ENCODE measurements at places on chromosomes 5 and 9.

GRCh38 chr5:145025775-145026174 lies 809.4 kb downstream of the PRELID2 start:
- no peak for DNase-seq

- DNase-seq, result no peak
Measured at GRCh38 chr9:121696930-121697329, 45.5 kb downstream of the DAB2IP start.

DNA sequence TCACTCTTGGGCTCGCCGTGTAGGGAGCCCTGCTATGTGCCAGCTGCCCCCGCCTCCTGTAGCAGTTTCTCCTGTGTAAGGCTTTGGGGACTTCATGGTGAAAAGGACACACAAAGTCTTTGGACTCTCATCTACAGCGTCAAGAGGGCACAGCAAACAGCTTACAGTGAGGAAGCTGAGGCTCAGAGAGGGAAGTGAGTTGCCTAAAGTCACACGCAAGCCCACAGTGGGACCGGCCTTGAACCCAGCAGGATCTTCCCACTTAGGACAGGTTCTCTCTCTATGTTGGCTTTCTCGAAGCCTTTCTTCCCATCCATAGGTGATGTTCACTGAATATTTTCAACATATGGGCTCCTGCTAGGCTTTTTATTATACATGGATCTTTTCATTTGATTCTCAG lies 9.8 kb upstream of the PRRX2 start:
- no peak for DNase-seq

- DNase-seq, result no peak
Measured at GRCh38 chr9:76817489-76817888, 53.3 kb downstream of the PCA3 start.

GRCh38 chr9:129289131-129289731 lies 111.2 kb upstream of the IER5L start:
- no peak for DNase-seq

DNA sequence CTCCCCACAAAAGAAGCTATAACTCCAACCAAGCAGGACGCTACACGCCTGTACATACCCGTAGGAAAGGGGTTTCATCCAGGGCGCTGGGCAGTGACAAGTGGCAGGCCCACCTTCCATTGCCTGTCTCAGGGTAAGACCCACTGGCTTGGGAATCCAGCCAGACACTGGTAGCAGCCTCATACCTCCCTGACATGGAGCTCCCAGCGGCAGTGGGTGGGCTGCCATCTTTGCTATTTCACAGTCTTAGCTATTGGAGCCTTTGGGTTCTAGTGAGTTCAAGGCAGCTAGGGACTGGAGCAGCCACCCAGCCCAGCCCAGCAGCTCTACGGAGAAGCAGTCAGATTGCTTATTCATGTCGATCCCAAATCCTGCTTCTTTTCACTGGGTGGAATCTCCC lies 3.4 kb upstream of the IFNA10 start:
- no peak for DNase-seq

- peak; percentile 85 for DNase-seq
Measured at GRCh38 chr5:140042643-140043507, at the start of gene NRG2. Gene NRG2, minus strand, starts transcription at chr5:140043299.

DNA sequence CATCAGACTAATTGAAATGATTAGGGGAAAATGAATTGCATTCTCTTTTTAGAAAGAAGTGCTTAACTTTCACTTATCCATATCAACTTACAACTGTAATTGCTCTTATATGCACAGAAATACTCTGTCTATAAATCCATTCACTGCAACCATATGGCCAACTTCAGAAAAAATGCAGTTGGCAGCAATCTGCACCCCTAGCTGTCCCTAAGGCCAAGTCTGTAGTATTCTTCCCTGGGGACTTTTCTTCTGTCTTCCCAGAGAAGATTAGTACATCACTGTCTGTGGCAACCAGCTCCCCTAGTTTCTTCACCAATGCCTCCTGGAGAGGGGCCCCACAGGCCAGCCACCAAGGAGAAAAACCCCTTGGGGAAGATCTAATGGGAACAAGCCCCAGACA lies 45.4 kb downstream of the ABCA1 start:
- DNase-seq, result no peak

GRCh38 chr5:159098603-159099436 lies 896 bp downstream of the EBF1 start:
- peak; percentile 62 for DNase-seq

- no peak for DNase-seq
Measured at GRCh38 chr5:73452215-73452614, 3.6 kb upstream of the FOXD1 start.

DNA sequence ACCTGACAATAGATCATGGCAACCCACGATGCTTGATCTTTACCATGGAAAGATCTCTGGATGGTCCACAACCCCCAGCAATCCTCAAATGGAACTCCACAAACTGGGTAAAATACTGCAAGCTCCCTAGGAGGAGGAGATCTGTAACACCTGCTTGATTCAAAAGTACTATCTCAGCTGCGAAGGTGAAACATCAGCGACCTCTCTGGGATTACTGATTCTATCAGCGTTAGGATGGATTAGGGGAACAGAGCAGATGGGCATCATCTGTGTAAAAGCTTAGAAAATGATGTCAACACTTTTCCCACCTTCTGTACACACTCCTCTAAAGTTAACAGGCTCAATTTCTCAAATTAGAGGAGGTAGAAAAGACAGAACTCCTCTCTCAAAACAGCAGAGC lies 31.5 kb upstream of the TRPC7 start:
- no peak for DNase-seq

DNA sequence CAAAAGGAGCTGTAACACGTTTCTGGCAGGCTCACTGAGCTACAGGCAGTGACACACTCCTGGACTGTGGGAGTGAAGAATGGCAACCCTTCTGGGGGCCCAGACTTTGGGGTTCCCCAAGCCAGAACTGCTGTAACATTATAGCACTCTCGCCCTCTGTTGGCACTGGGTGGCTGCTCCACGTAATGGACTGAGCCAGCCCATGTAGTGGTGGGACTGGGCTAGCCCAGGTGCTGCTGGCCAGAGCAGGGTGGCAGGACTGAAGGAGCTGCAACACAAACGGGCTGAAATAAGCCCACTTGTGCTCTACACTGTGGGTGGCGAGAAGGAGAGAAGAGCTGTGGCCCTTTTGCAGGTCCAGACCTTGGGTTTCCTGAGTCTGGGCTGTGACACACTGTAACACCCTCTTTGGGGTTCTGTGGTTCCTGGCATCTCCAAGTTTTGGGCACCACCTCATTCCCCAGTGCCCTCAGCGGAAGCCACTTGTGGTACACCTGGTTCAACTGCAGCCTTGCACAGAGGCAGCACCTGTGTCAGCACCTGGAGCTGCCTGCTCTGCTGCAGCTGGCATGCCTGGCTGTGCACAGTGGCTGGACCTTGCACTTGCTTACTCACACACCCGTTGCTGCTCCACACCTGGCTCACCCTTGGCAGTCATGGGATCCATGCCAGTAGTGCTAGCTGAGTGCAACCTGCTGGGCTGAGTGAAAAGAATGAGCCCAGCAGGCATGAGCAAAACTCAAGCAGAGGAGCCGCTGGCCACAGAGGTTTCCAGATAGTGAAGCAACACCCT lies 95.0 kb upstream of the PRR16 start:
- DNase-seq, result no peak

DNA sequence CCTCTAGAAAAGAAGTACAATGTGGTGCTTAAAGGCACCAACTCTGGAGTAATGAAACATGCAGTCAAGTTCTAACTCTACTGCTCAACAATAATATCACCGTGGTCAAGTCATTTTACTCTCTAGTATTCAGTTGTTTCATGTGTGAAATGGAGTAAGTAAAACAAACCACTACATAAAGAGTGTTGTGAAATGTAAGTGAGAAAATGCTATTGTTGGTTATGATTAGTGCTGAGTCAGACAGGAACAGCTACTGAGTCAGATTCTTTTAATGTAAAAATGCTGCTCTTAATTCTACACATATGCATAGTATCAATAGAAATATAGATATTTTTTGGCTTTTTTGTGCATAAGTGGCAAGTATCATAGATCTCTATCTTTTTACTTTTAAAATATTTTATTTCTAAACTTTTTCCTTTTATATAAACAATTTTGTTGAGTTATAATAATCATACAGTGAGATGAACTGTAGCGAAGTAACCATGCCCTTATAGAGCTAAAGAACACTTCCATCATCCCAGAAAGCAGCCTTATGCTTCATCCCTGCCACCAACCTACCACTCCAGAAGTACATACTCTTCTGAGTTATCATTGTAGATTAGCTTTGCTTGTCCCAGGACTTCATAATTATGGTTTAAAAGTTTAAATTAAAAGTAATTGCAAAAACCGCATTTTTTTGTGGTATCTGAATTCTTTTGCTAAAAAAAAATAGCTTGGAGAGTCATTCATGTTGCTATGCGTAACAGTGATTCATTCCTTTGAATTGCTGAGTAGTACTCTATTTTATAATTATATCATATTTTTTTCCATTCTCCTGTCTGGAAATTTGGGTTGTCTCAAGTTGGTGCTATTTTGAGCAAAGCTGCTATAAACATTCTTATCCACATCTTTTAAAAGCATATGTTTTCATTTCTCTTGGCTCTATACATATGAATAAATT lies 548.2 kb upstream of the CLINT1 start:
- DNase-seq, result no peak

- DNase-seq, result no peak
Measured at GRCh38 chr5:38323645-38324295, 65.4 kb downstream of the EGFLAM start.

- no peak for DNase-seq
Measured at GRCh38 chr5:135055396-135055795, 21.4 kb upstream of the PITX1 start.

DNA sequence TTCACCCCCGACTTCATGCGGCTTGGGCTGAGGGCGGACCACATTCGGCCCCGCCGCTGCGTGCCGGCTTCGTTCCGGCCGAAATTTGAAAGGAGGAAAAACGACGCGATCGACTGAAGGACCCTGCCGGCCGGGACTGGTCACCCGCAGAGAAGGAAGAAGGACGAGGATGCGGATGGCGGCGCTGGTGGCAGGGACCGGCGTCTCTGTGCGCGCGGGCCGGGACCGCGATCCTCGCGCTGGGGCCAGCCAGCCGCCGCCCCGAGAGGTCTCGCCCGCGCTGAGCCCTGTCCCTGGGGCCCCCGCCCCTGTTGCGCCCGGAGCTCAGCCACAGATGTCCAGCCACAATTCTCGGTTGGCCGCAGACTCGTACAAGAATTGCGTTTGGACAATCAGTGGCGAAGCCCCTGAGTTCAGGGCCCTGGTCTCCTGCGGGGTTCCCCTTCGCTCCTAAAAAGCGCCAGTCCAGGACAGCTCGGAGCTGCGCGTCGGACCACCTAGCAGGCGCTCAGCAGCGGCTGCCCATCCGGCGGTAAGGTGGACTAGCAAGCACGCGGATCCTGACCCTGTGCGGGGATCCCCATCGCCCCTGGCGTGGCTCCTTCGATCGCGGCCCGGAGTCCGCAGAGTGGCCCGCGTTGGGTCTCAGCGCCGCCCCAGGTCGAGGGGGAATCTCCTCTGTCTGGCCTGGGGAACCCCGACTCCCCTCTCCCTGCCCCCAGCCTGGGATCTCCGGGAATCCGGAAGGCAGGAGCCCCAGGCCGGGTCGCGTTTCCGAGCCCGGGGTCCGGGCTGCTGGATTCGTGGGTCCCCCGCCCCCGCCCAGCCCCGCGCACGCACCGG lies 21.3 kb downstream of the URM1 start:
- no peak for DNase-seq

- peak; percentile 42 for DNase-seq
Measured at GRCh38 chr5:16550316-16550952, 66.4 kb downstream of the RETREG1 start.

DNA sequence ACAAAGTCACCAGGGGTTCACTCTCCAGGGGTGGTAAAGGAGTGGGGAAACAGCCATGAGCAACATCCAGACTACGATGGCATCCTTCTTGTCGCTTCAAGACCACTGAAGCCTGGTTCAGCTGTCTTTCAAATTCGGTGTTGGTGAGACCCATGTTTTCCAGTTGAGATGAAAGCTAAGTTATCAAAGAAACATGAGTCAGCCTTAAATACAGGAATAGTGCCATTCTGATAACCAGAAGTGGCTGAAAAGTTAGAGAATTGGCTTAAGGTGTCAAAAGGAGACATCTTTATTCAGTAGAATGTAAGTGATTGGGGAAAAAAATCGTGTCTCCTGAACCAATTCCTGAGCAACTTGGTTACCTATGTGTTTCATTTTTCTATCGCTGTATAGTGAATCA lies 7.0 kb upstream of the CARD19 start:
- DNase-seq, result no peak

DNA sequence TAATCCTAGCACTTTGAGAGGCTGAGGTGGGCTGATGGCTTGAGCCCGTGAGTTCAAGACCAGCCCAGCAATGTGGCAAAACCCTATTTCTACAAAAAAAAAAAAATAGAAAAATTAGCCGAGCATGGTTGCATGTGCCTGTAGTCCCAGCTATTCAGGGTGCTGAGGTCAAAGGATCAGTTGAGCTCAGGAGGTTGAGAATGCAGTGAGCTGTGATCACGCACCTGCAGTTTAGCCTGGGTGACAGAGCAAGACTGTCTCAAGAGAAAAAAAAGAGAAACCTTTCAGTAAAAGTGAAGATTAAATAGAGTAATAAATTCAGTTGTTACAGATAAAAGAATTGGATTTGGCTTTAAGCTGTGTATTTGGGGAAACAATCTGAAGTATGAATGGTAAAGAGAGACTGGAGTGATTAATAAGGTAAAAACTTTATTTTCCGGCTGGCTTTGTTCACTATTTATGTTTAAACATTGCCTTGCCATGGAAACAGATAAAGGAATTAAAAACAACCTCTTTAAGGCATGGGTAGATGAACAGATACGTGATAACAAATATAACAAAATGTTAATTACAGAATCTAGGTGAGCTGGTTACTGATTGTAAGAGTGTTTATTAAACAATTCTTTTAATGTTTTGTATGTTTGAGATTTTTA lies 56.0 kb upstream of the PCAT7 start:
- DNase-seq, result no peak

DNA sequence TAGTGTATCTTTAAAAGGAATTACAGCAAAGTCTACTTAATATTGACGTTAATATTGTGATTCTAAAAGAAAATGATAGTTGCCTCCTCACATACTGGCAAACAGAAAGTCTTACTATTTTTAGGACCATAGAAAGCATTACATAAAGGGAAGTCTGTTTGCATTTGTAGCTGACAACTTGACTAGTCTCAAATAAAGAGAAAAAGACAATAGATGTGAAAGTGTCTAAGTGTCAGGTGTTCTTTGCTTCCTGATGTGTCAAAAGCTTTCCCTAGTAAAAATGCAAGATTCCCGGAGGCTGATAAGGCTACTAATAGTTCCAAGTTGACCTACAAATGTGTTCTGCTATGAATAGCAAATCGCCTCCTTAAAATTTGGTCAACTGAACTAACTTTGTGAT lies 259.7 kb downstream of the CDH10 start:
- no peak for DNase-seq
